ENCODE measurements at places on chromosomes 2 and 18. TPM values are rescaled to one million over a fixed set of nuclear protein-coding genes. Genes with fewer than 3 reads are reported as not detected.

The ALPP gene
- 0.20 TPM for total RNA-seq

The SPHKAP gene
- total RNA-seq: not detected

The CCDC141 gene
- total RNA-seq: 0.38 TPM

The CHRNG gene
- total RNA-seq: not detected

The SIX2 gene
- not detected for total RNA-seq

The ACTG2 gene
- 2.8 TPM for total RNA-seq

The IL18RAP gene
- total RNA-seq: 0.45 TPM

The ANKRD62 gene
- total RNA-seq: not detected

The MAP3K19 gene
- not detected for total RNA-seq

The C2orf72 gene
- 125 TPM for total RNA-seq

The UGT1A5 gene
- 4.6 TPM for total RNA-seq

The KCNJ13 gene
- not detected for total RNA-seq

The ABCB6 gene
- total RNA-seq: 53.5 TPM

The RGPD3 gene
- total RNA-seq: 0.13 TPM

The CHST9 gene
- 3.1 TPM for total RNA-seq

The DNER gene
- total RNA-seq: 0.10 TPM

The LONRF2 gene
- 0.68 TPM for total RNA-seq

DNA sequence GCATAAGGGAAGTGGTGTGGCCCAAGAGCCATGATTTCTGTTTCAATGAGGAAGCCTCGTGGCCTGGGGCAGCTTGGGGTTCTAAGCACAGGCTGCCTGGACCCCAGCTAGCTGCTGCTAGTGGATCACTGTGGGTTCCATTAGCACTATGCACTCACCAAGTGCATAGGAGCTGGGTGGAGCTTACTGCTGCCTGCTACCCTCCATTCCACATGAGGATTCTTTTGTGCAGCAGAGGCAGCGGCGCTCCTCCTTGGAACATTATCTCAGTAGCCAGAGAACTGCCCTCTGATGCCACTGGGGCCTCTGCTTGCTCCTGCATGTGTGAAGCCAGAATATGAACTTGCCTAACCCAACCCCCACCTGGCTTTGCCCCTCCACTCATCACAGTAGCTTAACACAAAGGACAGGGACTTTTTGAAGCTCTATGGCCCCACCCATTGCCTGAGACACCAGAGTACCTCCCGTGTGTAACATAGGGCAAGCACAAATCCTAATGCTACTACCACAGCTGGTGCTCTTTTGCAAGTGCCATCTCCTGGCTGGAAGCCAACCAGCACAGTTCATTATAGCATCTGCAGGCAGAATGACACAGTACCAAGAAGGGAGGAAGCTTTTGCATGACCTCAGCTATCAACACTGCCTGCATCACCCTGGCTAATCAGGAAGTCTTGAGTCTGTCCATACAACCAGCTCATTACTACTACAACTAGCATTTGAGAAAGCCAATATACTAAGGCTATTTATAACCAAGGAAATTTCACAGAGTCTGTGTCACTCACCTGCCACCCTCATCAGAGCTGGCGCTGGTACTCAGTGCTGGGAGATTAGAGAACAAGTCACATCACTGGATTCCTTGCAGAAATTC, 297.0 kb upstream of the GULP1 start:
- DNase-seq: peak; percentile 48

- DNase-seq: peak; percentile 31
Observed at GRCh38 chr2:3242747-3243369, 134.8 kb downstream of the EIPR1 start.

- DNase-seq: no peak
Observed at GRCh38 chr18:30163573-30163972, 879.0 kb downstream of the DSC3 start.

DNA sequence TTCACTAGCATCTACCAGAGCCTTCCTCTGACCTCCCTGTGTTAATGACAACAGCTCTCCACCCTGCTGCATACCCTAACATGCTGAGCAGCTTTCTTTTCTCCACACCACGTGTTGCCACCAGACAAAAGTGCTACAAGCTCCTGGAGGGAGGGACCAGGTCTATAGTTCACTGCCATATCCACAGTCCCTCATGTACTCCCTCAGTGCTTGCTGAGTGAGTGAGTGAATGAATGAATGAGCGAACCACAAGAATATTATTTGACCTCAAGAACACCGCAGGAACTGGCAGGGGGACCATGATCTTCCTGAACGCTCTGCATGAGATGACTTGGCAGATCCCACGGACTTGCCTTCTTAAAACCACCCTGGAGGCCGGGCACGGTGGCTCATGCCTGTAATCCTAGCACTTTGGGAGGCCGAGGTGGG, 47.4 kb upstream of the CAB39 start:
- DNase-seq: no peak

GRCh38 chr18:35876243-35876642, 96.2 kb upstream of the RMP24 start:
- no peak for DNase-seq

GRCh38 chr2:12857891-12858290, 141.2 kb downstream of the TRIB2 start:
- DNase-seq: no peak

GRCh38 chr2:55871637-55872036, 51.9 kb downstream of the EFEMP1 start:
- no peak for DNase-seq

- DNase-seq: peak; percentile 97
Observed at GRCh38 chr2:96760036-96760985, at the start of gene CNNM4. CNNM4 (plus strand) TSS chr2:96760902; CDS start chr2:96761000, 98 bp downstream.

GRCh38 chr2:105070010-105070865, 32.4 kb downstream of the MRPS9 start:
- DNase-seq: no peak

GRCh38 chr2:1550658-1551316, 137.5 kb downstream of the TPO start:
- DNase-seq: peak; percentile 63

DNA sequence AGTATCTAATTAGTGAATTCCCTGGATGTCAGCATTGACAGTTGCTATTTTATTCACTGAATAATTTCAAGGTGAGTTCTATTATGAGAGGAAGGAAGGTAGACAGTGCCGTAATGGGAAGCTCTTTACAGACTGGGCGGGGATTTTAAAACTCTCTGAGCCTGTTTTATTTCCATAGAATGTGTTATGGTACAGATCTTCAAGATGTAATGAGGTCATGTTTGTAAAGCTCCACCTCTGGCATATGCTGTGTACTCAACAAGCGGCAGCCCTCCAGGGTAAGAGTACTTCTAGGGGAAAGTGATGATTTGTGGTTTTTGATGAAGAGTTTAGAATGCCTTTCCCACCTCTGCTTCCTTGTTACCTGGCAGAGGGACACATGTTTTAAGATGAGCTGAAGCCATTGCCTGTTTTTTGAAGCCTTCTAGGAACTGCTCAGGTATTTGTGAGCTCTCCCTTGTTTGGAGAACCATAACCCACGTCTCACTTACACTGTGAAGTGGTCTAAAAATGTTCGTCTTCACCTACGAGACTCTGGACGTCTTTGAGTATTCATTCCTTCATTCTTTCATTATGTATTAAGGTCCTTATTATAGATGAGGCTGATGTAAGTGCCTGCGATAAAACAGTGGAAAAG, 251.2 kb downstream of the PTGR3 start:
- no peak for DNase-seq

DNA sequence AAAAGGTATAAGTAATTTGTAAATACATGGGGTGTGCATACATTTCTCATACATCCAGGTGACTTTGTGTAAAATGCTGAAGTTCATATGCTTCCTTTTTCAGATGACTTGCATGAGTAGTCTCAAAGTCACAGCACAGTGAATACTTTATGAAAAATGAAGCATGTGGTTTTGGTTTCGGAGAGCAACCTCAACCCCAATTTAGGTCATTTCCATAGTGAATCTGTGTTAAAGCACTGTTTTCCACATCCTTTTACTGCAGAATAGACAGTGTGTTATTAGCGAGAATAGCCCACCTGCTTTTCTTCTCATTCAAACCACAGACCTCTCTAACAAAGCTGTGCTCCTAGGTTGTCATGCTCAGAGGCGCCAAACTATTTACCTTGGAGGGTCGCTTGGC, 204.4 kb upstream of the RASGRP3 start:
- DNase-seq: no peak

- DNase-seq: no peak
Observed at GRCh38 chr2:238139196-238140039, 950 bp downstream of the KLHL30 start.

DNA sequence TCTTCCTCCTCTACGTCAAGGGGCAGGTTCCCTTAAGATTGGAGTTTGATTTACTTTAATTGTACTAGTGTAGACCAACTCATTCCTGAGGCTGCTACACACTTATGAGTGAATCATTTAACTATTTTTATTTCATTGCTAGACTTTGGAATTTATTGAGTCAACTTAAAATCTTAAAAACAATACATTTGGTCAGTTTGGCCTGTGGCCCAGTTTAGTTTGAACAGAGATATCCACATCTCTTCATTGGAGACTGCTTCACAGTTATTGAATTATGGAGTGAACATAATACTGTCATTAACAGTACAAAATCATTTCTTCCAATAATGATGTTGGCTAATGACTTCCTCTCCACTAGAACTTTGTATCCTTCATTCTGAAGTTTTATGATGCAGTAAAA, 34.5 kb upstream of the STPG4 start:
- no peak for DNase-seq

DNA sequence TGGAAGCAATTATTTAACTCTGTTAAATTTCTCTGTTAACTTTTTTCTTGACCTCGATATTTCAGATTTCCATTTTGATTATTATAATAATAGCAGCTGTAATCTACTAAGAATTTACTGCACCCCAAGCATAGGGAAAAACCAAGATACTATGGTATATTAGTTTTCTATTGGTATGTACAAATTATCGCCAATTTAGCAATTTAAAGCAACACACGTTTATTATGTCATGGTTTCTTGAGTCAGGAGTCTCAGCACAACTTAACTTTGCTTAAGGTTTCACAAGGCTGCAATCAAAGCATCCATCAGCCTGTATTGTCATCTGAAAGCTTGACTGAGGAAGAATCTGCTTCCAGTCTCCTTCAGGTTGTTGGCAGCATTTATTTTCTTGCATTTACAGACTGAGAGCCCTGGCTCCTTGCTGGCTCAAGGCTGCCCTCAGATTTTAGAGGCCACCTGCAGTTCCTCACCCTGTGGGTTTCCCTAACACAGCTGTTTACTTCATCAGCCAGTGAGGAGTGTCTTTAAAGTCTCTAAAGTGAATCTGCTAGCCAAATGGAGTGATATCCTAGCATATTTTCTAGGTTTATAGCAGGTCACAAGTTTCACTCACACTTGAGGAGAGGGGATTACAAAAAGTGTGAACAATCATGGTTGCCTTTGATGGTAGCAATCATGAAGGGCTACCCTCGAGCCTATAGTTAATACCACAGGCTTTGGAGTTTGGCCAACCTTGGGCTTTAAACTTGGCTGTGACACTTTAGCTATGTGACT, 4.4 kb upstream of the VPS54 start:
- no peak for DNase-seq

GRCh38 chr2:196076778-196077568, 8.3 kb upstream of the DNAH7 start:
- no peak for DNase-seq

DNA sequence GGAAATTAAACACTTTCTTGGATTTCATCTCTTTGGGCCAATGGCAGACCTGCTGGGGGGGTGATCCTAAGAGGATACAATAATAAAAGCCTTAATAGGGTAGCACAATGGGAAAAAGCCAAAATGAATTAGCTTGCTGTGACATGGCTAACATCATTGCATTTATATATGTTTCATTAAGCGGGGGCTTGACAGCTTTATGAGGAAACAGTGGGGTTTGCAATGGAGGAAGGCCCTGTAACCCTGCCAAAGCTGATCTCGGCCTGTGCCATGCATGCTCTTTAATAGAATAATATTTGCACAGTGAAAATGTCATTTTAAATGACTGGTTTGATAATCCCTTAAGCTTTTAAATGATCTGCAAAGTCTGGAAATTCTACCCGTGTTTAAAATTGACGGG, 291.5 kb downstream of the SLC4A3 start:
- no peak for DNase-seq

GRCh38 chr2:127410871-127411652, 7.2 kb upstream of the PROC start:
- DNase-seq: no peak

DNA sequence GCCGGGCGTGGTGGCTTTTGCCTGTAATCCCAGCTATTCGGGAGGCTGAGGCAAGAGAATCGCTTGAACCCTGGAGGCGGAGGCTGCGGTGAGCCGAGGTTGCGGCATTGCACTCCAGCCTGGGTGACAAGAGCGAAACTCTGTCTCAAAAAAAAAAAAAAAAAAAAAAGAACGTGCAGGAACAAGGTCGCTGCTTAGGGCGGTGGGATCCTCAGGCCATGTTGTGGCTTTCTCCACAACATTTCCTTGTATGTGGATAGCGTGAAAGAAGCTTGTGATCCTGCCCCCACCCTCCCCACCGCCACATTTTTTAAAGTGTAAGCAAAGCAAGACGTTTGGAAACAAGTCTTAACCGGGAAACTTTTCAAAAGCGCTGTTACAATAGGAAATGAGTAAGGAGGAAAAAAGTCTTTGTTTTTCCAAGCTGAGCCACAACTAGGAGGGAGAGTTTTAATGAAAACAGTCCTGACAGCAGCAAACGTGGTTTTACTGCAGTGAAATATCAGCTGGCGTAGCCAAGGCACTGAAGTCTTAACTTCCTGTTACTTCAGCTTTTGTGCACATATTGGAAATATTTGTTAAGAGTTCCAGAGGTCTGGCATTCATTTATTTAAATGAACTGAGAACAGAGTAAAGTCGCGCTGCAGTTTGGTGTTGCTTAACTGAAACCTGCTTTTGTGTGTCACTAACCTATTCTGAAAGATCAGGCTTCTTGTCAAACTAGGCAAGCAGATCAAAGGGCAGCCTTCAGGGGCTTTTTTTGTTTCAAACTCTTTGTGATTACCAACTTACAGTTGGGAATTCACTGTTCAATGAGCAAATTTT, 3.8 kb downstream of the TGIF1 start:
- peak; percentile 73 for DNase-seq

DNA sequence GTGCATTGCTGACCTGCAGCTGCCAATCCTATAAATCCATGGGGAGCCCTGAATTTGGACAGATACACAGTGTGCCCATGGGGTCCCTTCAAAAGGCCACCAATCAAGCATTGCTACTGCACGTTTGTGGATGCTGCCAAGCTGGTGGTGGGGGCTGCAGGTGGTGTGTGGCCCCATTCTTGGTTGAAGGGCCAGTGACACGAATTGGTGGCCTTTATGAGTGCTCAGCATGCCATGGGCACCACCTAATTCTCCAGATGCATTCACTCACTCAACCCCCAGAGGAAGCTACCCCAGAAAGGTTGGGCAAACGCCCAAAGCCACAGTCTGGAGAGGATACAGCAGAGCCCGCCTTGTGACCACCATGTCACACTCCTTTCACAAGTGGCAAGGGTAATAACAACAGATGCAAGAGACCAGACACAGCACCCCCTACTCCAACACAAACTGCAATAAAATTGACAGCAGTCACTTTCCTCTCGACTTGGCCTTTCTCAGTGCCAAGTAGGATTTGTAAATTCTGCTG, 27.1 kb downstream of the MC2R start:
- DNase-seq: no peak

All from left lobe of liver (tissue), 2 donors.